Activated naive CD8-positive, alpha-beta T cell treated with anti-CD3 and anti-CD28 coated beads, Interleukin-2, amount 50 U/mL, for 16 hours (primary cell): ENCODE measurements at places on chromosomes 2 and 18.

DNA sequence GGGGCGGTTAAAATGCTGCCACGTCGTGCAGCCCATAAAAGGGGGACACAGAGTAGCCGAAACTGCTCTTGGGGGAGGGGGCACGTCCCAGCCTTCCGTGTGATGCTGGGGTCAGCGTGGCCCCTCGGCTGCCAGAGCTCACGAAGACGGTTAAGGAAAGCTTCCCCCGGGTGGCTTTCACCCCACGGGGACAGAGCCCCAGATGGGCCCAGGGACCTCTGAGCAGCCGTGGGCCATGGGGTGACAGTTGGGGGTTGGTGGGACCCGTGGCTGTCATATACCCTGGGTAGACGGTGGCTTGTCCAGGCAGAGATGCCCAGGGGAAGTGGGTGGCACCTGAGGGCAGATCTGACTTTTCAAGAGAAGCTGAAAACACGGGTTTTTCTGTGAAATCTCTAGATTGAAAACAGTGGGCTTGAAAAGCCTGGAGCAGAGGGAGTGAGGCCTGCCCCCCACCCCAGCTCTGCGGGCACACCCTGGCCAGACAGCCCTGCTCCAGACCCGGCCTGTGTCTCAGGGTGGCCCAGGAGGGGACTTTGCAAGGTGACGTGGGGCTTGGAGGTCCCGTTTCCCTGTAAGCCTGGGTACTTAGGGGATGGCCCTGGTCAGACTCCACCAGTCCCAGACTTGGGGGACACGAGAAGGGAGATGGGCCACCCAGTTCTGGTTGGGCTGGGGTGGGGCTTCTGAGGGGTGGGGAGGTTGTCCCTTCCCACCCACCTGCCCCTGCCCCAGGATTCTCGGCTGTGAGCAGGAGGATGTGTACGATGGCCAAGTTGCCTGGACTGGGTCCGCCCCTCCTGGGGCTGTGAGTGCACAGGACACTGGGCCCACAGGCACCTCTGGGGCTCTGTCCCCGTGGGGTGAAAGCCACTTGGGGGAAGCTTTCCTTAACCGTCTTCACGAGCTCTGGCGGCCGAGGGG, 652 bp downstream of the NEU4 start:
- no peak for DNase-seq

GRCh38 chr18:55314615-55315237, 273.3 kb downstream of the TCF4 start:
- DNase-seq = no peak

DNA sequence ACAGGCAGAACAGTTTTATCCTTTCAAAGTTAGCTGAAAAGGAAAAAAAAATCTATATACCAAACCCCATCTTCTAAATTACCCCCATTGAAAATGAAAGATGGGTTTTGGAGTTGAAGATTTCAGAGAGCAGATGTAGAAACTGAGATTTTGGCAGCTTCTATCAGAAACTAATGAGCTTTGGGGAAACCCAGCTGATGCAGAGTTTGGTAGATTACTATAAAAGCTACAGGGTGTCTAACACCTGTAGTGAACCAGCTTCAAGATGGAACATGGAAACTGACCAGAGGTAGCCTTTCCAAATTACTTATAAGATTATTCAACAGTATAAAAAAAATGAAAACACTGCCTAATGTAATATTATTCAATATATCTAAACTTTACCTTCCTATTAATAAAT, 583.1 kb downstream of the XIRP2 start:
- DNase-seq = no peak

DNA sequence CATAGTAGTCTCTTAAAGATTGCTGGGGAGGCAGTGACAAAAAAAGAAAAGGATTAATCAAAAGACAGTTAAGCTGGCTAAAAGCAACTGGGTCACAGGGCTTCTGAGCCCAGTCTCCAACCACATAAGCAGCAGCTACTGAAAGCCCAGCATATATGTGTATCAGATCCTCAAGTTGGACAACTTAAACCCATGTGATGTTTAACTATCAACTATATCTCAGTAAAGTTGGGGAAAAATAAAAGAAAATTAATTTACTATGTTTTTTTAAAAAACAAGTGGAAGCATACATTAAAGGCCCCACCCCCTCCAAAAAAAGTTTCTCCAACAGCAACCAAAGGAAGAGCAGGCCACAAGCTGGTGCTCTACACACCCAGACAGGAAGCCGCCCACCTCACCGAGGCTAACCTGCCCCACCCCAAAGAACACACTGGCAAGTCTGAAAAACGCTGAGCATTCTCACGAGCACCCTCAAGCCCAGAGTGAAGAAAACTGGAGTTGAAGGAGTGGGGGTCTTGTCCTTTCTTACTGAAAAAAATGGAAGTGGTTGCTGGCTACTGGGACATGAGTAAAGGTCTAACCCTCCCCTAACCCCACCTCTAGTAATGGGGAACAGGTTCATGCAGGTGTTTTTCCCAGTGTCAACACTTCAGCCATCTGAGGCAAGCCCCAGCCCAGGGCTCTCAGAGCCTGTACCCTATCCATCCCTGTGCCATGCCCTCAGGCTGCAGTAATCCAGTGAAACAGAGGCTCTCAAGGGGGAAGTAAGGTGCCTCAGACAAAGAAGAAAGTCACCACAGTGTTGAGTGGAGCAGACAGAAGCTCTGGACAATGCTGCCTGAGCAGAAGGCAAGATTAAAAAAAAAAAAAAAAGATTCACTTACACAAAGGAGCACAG, 106.3 kb downstream of the GYPC start:
- DNase-seq = no peak

GRCh38 chr18:11672846-11673454, 16.1 kb upstream of the GNAL start:
- no peak for DNase-seq
